Activated naive CD4-positive, alpha-beta T cell (primary cell): ENCODE measurements at places on chromosomes 11 and 22.

GRCh38 chr11:67119585-67120391, 725 bp downstream of the KDM2A start:
- DNase-seq: no peak

GRCh38 chr11:108198833-108199232, 23.6 kb downstream of the NPAT start:
- no peak for DNase-seq

DNA sequence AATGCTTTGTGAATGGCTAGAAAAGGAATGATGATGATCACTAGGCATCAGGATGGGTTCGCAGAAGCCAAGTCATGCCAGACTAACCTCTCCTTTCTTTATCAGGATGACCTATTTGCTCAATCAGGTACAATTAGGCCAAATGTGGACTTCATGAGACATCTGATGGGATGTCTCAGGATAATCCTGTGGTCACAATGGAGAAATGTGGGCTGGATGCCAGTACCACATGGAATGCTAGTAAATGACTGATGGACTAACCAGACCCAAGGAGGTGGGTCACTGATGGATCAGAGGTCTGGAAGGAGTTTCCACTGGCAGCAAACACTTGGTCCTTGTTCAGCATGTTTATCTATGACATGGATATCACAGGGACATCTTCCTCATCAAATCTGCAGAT, 94.8 kb upstream of the PHOX2A start:
- no peak for DNase-seq

DNA sequence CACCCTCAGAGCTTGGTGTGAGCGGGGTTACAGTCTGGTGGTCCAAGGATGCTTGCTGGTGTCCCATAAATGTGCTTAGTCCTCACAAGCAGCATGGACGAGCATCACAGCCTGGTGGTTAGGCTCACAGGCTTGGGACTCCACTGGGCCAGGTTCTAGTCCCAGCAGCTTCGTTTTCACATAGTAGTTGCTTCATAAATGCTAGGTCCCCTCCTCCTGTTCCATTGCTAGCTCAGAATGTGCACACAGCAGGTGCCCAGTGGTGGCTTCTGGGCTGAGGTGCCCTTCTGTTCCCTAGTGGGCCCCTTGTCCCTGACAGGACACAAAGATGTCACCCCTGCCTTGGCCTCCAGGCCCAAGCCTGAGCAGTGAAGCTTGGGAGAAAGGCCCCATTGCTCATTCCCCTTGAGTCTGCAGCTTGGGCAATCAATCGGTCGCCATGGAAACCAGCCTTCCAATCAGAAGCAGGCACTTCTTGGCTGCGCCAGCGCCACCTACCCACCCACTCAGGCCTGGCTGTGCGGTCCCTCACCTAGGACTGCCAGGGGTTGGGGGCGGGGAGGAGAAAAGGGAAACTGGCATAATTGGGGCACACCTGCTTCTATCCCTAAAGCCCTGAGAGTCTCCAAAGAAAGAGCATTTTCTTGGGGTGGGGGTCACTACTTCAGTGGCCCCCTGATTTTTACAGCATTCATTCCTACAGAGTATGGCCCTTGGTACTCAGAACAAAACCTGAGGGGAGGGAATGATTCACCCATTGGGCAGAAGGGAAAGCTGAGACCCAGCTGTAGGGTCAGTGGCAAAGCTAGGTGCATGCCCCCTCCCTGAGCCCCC, 48.1 kb downstream of the CYTH4 start:
- DNase-seq: no peak

GRCh38 chr22:24094966-24095365, 83.9 kb downstream of the CABIN1 start:
- DNase-seq: no peak

GRCh38 chr11:128776424-128777284, 82.8 kb downstream of the FLI1 start:
- DNase-seq: no peak

DNA sequence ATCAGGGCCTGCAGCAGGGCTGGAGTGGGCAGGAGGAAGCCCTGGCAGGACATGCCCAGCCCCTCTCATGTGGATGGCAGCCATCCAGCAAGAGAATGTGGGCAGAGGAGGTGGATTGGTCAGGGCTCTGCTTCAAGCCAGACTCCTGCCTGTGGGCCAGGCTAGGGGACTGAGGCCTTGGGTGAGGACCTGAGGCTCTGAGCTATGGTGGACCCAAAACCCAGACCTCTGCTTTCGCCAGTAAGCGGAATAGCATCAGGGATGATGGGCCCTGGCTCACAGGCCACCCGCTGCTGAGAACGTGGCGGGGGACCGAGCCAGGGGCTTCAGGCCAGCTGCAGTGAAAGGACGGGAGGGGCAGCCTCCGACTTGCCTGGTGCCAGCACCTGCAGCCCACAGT, 57.4 kb downstream of the LINC01488 start:
- DNase-seq: no peak
